ENCODE measurements at places on chromosomes 7 and 10.

DNA sequence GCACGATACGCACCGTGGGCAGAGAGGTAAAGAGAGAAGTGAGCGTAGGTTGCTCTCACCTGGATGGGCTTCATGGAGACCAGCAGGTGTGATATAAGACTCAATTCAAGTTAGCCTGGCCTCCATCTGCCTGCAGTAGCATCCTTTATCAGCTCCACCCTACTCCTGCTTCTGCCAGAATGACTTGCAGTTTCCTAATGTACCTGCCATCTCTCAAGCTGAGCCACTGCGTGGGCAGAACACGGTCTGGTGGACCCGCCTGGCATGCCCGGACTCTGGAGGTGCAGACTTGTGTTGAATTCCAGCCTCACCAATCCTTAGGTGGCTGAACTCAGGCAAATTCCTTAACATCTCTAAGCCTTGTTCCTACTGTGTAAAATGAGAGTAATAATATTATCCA is 64.3 kb downstream of the STEAP1B start:
- DNase-seq = no peak

GRCh38 chr10:98262571-98262970 is 5.4 kb downstream of the LOXL4 start:
- peak; percentile 45 for DNase-seq

DNA sequence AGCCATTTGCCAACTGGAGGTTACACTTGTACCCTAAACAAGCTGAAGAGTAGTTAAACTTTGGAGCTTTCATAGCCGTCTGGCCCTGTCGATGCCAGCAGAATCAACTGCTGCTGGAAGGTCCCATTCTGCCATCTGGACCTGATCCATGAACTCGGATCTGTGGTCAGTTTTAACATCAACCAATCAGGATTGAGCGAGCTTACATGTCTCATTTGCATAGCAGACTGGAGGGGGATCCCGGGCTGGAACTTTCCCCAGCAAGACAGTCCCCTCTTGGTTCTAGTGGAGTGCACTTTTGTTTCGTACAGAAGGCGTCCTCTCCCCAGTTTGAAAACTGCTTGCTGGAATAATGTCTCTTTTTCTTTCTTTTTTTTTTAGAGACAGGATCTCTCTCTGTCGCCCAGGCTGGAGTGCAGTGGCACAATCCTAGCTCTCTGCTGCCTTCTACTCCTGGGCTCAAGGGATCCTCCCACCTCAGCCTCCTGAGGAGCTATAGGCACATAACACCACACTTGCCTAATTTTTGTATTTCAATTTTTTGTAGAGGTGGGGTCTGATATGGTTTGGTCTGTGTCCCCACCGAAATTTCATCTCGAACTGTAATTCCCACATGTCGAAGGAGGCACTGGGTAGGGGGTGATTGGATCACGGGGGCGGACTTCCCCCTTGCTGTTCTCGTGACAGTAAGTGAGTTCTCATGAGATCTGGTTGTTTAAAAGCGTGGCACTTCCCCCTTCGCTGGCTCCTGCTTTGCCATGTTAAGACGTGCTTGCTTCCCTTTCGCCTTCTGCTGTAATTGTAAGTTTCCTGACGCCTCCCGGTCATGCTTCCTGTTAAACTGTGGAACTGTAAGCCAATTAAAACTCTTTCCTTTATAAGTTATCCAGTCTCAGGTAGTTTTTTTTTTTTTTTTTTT is 42.8 kb upstream of the SEPHS1 start:
- DNase-seq = no peak

DNA sequence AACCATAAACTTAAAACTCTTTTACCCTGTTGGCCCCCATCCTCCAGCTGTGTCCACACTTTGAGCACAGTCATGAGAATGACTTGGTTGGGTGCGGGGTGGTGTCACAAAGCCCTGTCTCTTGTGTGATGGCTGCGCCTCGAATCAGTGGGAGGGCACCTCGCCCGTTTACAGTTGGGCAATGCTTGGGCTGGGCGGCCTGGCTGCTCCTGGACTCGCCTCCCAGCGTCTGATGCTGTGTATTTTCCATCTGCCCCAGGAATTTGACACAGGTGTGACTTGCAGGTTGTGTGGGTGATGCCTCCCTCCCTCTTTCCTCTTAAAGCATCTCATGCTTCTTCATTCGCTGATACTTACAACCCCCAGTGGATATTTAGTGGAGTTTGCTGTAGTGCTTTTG is 33.7 kb downstream of the CHST12 start:
- no peak for DNase-seq

DNA sequence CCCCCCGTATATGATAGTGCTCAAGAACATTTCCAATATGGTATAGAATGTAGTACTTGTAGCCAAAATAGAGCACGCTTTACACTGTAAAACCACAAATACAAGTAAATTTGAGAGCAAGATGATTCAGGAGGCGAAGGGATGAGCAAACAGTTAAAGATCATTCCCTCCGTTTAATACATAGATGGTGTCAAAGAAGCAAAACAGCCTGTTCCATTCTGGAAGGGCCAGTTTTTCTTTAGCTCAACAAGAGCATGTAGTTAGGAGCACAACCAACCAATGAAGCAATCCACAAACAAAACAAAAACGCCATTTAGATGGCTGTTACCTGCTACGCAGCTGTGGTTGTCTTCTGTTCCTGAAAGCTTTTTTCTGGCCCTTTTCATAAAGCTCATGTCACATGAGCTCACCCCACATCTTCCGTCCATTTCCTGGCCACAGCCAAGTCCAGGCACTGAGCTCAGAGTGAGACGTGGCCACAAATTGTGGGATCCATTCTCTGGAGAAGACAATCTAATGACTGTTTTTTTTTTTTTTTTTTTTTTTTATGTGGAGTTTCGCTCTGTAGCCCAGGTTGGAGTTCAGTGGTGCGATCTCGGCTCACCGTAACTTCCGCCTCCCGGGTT is 185.6 kb downstream of the FANK1 start:
- DNase-seq = peak; percentile 38

DNA sequence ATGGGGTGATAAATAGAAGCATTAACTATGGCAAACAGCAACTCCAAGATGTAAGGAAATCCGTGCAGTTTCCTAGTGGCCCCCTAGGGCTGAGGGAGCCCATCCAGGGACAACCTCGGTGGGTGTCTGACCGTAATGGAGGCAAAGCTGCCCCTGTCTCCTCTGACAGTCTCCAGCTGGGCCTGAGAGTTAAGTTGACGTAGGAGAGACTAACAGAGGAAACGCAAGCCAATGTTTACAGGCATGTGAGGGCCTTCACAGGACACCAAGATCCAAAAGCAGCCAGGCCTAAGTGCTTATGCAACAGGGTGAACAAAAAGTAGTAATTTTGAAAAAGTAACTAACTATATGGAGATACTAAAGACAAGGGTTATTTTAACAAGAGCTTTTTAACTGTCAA is 330.0 kb upstream of the C7orf33 start:
- no peak for DNase-seq

DNA sequence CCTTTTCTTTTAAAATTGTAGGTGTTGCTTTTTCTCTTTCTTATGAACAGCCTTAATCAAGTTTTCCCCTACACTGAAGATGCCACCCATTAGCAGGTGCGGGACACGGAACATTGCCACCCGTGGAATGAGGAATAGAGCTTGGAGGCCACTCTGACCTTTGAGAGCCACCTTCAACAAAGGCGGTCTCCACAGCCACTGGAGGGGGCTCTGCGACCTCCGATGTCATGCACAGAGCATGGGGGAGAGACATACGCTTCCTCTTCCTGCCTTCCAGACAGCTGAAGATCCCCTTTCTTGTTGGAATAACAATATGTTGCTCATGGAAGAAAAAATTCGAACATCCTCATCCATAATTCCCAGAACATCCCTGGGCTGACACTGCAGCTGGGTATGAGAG is 39.1 kb downstream of the ADARB2 start:
- DNase-seq = no peak

DNA sequence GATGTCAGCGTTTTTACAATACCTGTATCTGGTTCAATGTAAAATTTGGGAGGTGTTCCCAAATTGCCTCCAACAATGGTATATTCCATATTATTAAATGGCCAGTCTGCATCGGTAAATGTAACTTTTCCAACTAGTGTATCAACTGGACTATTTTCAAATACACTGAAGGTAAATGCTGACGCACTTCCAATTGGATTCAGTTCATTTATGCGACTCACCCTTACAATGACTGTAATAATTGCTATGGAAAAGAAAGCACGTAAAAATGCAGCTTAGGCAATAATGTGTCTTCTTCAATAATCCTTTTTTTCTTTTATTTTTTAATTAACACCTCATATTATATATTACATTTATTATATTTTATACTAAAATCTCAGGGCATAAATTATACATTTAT is 209.1 kb downstream of the HGF start:
- DNase-seq = peak; percentile 10

DNA sequence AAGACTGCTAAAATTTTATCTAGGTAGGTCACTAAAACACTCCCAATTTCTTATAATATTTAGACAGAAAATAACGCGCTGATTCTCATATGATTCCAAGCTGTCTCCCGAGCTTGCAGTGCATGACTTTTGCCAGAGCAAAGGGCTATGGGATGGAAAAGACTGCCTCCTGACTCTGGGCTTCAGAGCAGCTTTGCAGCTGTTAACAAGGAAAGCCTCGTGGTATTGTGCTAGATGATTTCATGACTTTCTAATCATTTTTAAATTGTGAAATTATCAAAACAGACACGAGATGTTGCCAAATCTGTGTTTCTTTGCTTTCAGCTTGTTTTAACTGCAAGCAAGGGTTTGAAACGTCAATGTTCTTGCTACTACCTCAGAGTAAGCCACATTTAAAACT is 238.3 kb downstream of the AGMO start:
- no peak for DNase-seq

GRCh38 chr7:4010923-4011656 is 671.0 kb upstream of the FOXK1 start:
- DNase-seq = no peak

- no peak for DNase-seq
Measured at GRCh38 chr10:106625751-106626150, 538.8 kb downstream of the SORCS1 start.

DNA sequence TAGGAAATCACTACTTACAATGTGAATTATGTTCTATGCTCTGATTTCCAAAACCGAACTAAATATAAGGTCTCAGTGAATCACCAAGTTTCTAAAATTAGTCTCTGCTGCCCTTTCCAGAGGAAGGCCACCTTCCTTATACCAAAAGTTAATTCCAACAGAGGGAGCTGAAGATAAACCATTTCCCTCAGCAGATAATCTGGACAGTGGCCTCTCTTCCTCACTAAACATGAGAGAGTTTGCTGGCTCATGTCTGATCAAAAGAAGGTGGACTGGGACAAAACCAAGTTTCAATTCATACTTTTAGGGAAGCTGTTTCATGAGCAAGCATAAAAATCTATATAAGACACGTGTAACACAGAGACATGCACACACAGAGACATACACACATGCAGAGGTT is 6.4 kb downstream of the FEZF1 start:
- DNase-seq = no peak

- DNase-seq = no peak
Measured at GRCh38 chr10:105769248-105770184, 1128.4 kb downstream of the SORCS3 start.

DNA sequence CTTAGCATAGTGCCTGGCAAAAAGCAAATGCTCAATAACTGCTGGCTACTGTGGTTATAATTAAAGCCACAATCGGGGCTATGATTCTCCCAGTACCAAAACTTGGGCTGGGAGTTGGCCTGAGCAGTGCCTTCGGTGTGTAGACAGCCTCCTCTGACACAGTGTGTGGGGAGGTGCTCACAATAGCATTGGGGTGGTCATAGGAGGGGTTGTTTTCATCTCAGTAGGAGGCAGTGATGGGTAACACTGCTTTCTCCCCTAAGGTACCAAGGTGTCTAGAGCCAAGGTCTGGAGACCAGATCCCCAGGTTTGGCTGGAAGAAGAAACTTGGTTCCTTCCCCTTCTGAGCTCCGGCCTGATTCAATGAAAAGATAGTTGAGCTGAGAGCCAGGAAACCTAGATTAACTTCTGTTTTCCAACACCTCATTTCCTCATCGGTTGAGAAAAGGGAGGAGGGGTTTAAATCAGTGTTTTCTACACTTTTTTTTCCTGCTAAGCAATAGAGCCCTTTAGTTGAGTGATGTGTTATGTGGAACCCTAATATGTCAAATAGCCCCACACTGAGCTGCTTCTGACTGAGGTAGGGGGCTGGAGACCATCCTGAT is 68.2 kb downstream of the LRMDA start:
- DNase-seq = no peak

DNA sequence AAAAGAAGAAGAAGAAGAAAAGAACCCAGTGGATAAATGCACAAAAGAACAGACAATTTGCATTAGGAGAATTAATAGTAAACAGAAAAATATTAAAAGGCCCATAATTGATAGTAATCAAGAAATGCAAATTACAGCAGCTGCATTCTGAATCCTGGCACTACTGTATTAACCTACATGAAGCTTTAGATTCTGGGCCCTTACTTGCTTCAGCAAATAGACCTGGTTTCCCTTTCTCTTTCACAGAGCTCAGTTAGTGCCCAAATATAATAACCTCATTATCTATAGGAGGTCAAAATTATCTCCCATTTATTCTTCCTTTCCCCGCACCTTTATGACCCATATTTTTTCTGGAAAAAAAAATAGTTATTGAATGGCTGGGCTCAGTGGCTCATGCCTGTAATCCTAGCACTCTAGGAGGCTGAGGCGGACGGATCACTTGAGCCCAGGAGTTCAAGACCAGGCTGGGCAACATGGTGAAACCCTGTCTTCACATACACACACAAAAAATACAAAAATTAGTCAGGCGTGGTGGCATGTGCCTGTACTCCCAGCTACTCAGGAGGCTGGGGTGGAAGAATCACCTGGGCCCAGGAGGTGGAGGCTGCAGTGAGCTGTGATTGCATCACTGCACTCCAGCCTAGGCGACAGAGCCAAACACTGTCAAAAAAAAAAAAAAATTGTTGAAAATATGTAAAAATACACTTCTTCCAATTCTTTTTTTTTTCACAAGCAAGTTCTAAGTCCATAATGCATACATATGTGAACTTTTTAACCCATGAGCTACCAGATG is 36.0 kb upstream of the PIK3AP1 start:
- no peak for DNase-seq

DNA sequence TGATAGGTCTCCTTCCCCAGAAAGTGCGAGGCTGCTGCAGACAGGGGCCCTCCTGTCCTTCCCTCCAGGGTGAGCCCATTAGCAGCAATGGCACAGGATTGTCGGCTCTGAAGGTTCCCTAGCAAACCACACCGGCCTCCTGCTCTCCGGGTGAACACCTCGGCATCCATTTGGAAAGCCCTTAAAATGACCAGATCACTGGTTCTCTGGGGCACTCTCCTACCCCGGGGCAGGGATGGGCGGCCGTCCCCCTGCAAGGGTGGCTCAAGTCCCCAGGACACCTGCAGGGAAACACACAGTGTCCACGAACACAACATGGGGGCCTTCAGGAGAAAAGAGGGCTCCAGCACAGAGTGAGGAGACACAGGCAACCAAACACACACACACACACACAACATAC is 459.1 kb downstream of the PTPRN2 start:
- DNase-seq = no peak

DNA sequence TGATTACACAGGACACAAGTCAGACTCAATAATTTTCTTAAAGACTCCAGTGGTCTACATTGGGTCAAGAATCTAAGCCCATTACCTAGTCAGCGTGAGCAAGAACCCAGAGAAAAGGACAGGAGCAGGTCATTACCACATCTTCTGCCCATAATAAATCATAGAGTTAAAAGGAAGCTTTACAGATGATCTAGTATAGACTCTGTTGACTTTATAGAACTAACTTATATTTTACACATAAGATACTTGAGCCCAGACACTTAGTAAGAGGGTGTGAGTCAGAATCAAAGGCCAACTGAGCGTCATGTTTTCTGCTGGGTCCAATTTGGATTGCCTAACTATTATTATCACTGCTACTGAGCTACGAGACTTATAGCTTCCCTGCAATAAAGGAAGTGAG is 206.1 kb upstream of the NPSR1 start:
- DNase-seq = peak; percentile 75
